ENCODE measurements at places on chromosomes 7 and 10. TPM values are rescaled to one million over a fixed set of nuclear protein-coding genes. Genes with fewer than 3 reads are reported as not detected.

DNA sequence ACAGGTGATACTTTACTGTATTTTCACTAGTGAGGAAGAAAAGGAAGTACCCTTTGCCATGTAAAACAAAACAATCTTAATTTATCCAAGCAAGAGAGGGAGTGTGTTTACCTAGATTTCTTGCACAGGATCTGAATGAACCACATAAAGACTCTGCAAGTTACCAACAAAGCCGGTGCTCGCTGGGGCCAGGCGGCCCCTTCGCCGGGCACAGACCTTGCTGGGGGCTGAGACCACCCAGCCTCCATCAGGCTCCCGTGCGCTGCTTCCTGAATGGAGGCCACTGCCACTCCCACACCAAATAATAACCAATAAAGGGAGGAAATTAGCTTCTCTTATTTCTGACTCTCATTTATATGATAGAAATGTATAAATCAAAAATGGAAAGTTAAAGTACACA lies 625.0 kb upstream of the ADARB2 start:
- no peak for DNase-seq

- peak; percentile 61 for DNase-seq
These were observed 20.0 kb upstream of the CRYGN start for GRCh38 chr7:151459726-151460473.

DNA sequence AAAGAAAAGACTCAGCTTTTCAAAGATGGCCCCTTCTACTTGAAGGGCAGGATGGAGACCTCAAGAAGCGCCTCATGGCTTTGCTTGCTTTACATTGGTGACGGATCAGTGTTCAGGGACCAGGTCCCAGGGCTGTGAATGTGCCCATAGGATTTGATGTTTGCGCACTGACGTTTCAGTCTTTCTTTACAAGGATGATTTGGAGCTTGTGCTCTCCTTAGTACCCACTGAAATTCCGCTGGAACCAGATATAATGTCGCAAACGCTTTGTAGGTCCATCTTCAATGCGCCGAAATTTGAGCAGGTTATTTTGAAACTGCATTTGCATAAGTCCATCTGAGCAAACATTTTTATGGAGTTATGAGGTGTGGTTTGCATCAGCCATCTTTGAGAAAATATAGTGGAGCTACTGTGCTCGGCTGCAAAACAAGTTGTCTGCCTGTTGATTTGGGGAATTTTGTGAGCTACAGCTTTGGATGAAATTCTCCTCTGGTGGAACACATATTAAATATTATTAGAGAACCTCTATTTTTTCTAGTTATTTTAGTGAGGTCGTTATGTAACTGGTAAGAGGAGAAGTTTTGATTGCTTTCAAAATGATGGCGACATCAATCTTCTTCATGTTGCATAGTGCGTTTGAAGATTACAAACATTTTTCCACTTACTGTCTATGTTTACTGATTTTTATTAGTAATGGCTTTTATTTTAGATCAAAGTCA lies 2.4 kb downstream of the RBM20 start:
- no peak for DNase-seq

GRCh38 chr7:105429746-105430612 lies 41.3 kb upstream of the SRPK2 start:
- DNase-seq = peak; percentile 34

DNA sequence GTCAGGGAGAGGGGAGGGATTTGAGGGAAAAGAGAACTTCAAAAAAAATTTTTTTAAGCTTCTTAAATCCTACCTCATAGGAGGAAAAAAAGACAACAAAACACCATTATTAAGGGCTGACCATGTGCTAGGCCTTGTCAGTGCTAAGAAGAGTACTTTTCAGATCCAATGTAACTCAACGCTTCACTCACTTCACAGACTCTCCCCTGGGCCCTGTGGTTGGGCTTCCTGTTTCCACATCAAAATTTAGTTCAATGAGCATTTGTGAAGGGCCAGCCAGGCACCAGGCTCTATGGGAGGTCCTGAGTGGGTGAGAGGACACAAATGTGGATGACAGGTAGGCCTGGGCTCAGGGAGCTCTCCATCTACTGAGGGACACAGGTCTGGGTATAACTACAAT lies 249.8 kb downstream of the PTEN start:
- no peak for DNase-seq

- no peak for DNase-seq
These were observed 97.5 kb upstream of the OIT3 start for GRCh38 chr10:72796042-72796441.

DNA sequence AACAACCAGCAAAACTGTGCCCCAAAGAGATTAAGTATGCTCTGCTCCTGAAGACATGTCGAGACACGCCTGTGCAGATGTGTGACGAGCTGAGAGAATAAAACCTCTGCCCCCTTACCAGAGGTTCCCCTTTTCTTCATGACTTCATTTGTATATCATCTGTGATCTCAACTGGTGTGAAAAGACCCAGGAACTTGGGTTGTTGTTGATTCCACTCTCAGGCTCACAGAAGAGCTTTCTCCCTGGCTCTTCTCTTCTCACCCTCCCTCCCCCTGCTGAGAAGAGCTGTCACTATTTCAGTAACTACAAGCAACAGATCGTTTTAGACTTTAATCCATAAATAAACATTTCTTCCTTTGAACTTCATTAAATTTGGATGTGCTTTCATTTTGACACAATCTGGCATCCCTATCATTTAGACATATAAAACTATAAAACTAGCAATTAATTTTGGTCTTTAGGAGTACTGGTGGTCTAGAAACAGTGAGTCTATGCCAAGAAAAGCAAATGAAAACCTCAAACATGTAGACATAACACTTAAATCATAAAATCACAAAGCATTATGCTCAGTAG lies 179.3 kb upstream of the FZD8 start:
- no peak for DNase-seq

- no peak for DNase-seq
These were observed 6.1 kb upstream of the ZNF467 start for GRCh38 chr7:149779502-149779805.

DNA sequence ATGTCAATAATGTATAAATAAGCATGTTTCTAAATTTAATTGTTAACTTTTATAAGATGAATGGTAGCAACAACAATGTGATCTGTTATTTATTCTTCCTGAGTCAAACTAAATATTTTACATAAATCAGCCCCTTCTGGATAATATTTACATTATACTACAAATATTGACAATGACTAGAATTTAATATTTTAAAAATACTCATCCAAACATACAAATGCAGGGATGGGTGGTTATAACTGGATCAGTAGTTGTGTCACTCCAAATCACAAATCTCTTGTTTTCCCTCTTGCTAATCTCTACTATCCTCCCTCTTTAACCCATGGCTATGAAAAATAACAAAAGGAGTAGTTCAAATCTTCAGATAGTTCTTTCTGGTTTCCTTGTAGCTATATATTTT lies 407.0 kb downstream of the HTR7 start:
- no peak for DNase-seq

DNA sequence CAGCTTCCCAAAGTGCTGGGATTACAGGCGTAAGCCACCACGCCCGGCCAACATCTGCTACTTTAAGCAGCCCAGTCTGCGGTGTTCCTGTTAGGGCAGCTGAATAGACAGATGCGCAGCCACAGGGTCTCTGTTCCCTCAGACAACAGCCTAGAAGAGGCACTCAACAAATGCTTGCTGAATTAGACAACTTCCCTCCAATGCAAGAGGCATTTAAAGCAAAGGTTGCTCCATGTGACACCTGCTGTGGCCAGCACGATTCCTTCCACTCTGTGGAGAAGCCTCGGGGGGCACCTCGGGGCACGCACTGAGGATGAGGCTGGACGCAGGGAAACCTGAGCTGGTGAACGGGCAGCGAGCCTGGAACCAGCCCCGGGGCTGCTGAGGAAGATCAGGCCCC lies 237.8 kb downstream of the MAD1L1 start:
- no peak for DNase-seq

DNA sequence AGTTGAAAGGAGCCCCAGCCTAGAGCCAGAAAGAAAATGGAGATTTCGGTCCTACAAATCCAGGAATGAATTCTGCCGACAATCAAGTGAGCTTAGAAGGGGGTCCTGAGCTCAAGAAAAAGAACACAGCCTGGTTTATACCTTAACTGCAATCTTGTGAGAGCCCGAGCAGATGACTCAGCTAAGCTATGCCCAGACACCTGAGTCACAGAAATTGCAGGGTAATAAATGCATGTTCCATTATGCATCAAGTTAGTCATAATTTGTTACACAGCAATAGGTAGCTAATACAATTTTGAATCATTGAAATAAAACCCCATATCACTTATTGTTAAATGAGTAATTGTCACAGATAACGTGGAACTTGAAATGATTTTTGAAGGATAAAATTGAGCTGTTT lies 111.8 kb upstream of the FOXP2 start:
- no peak for DNase-seq

- no peak for DNase-seq
These were observed 256.4 kb downstream of the DYNC1I1 start for GRCh38 chr7:96028729-96029128.

GRCh38 chr7:48454750-48455192 lies 283.5 kb downstream of the ABCA13 start:
- peak; percentile 51 for DNase-seq

GRCh38 chr10:124025660-124026588 lies 67.5 kb downstream of the CHST15 start:
- no peak for DNase-seq

GRCh38 chr10:117969592-117969991 lies 77.1 kb downstream of the RAB11FIP2 start:
- DNase-seq = no peak

GRCh38 chr10:102231357-102232318 lies 5.5 kb downstream of the ELOVL3 start:
- DNase-seq = peak; percentile 83

GRCh38 chr7:33423646-33424020 lies 294.3 kb downstream of the BBS9 start:
- no peak for DNase-seq

- DNase-seq = no peak
These were observed 62.1 kb downstream of the PAPSS2 start for GRCh38 chr10:87721781-87722180.

- peak; percentile 57 for DNase-seq
These were observed 66.4 kb upstream of the ANK3 start for GRCh38 chr10:60456053-60456452.

DNA sequence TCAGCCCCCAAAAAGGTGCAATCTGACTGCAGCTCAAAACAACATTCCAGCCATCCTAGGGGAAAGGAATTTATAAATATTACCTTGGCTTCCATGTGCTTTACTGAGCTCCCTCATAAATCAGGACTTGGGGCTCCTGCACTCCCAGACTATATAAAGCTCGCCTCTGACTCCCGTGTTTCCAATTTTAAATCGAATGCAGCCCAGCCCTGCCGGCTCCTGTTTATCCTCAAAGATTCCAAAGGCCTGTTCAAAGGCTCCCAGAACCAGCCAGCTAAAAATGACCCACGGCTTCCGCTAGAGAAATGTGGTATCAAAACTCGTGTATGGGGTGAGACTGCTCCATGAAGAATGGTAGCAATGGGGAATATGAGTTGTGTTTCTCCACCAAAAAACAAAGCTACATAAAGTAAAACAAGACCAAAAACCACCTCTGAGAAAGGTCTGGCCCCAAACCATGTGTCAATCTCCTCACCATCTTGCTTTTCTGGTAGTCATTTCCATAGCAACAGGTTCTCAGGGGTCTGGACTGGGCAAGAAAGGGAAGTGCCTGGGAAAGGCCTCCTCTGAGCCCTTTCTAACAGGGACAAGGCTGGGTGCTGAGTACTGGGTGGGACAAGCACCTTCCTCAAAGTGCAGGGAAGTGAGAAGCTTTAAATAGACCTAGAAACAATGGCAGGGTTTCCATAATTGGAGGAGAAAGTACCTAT lies 5.1 kb downstream of the CALML3 start:
- no peak for DNase-seq

DNA sequence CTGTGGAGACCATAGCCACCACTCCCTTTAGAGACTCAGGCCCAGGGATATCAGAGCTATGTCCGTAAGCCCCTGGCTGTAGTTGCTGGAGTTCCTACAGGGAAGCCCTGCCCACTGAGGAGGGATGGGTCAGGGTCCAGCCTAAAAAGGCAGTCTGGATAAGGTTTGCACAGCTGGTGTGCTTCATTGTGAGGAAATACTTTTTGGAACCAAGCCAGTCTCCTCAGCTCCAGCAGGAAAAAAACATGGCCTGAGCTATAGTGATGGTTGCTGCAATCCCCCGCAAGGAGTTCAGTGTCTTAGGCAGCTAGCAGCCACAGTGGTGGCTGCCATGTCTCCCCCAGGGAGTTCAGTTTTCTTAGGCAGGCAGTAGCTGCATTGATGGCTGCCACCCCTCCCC lies 52.6 kb upstream of the CYP2C8 start:
- DNase-seq = no peak

DNA sequence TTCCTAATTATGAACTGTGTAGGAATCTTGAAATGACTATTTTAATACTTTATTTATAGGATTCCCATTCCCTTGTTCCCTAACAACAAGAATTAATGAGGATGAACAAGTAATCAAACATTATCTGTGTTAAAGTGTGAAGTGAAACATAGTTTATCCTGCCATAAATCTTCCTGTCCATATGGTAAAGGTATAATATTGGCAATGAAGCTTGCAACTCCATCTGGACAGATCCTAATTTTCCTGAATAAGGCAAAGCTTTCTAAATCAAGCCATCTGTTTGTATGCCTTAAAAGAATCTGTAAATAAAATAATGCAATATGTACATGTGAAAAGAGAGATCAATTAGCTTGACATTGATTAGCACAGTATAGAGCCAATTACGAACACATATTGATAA lies 529.0 kb downstream of the ANKRD7 start:
- DNase-seq = no peak

DNA sequence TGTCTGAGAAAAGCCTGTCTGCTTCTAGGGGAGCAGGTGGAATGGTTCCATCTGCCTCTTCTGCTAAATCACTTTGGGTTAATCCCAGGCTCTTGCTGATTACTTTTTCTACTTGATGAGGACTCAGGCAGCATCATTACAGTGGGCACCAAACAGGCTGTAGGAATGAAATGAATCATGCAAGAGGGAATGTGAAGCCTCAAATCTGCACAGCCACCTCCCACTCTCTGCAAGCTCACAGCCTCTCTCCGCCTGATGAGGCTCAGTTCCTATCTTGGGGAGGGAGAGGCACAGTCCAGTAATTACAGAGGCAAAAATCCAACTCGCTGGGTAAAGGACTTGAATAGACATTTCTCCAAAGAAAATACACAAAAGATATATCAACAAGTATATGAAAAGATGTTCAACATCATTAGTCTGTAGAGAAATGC lies 34.0 kb downstream of the HSPA12A start:
- DNase-seq = no peak

GRCh38 chr10:130421909-130422308 lies 285.7 kb downstream of the GLRX3 start:
- no peak for DNase-seq

Gene HILPDA
- 23.3 TPM for total RNA-seq

Gene VWA2
- total RNA-seq = 1.6 TPM

Gene NODAL
- total RNA-seq = 84.7 TPM

Gene DEPP1
- total RNA-seq = 1.7 TPM

Gene THAP5
- 18.3 TPM for total RNA-seq

Gene VAX1
- not detected for total RNA-seq

Gene FAM131B
- total RNA-seq = 18.5 TPM

Gene HOXA4
- total RNA-seq = not detected

Gene GDF2
- total RNA-seq = not detected

Gene OR13A1
- total RNA-seq = 0.15 TPM

Gene IDI2
- not detected for total RNA-seq

Gene MMP21
- not detected for total RNA-seq

Gene ASB4
- total RNA-seq = not detected

Data from H9 (cell line).